ENCODE measurements at places on chromosomes 13 and 19.
A peak's percentile ranks its signal among the peaks of the same experiment; 100 is the strongest.

GRCh38 chr19:12648088-12648487, 18.5 kb downstream of the MAN2B1 start:
- DNase-seq = no peak

GRCh38 chr13:34842466-34842865, 99.6 kb upstream of the NBEA start:
- no peak for DNase-seq

GRCh38 chr13:26927511-26927910, 166.9 kb upstream of the GPR12 start:
- no peak for DNase-seq

DNA sequence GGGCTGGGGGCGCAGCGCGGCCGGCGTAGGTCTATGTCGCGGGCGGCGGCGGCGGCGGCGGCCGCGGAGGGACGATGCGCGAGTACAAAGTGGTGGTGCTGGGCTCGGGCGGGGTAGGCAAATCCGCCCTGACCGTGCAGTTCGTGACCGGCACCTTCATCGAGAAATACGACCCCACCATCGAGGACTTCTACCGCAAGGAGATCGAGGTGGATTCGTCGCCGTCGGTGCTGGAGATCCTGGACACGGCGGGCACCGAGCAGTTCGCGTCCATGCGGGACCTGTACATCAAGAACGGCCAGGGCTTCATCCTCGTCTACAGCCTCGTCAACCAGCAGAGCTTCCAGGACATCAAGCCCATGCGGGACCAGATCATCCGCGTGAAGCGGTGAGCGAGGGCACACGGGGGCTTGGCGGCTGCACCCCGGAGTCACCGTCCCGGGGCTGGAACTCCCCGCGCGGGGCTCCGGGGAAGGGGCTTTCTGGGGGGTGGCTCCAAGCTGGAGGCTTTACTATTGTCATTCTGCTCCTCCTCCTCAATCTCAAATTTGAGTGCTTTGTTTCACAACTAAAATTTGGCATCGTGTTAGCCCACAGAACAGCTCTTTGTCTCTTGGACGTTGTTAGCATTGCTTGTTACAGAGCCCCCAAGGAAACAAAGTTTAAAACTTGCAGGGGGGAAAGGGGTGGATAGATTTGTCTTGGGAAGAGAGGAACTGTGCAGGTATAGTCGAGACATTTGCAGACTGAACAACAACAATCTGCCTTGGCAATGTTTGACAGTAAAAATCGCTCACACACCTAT, 630 bp downstream of the RAP2A start:
- peak; percentile 32 for DNase-seq

DNA sequence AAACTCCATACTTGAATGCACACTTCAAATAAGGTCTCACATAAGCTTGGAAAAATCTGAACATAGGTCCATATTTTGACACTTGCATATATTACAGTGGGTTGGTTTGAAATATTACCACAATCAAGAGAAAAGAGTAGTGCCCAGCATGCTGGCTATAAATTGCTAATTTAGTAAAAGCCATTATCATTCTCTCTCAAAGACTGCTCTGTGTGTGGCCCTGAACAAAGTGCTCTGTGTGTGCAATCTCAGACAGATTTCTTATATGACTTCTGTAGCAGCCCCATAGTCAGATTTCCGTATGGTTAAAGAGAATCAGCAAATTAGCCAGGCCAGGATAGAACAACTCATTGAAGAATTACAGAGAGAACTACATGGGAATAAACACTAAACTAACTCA, 78.2 kb downstream of the LIG4 start:
- no peak for DNase-seq

- no peak for DNase-seq
Observed at GRCh38 chr19:48192750-48193149, 22.3 kb downstream of the ZSWIM9 start.

DNA sequence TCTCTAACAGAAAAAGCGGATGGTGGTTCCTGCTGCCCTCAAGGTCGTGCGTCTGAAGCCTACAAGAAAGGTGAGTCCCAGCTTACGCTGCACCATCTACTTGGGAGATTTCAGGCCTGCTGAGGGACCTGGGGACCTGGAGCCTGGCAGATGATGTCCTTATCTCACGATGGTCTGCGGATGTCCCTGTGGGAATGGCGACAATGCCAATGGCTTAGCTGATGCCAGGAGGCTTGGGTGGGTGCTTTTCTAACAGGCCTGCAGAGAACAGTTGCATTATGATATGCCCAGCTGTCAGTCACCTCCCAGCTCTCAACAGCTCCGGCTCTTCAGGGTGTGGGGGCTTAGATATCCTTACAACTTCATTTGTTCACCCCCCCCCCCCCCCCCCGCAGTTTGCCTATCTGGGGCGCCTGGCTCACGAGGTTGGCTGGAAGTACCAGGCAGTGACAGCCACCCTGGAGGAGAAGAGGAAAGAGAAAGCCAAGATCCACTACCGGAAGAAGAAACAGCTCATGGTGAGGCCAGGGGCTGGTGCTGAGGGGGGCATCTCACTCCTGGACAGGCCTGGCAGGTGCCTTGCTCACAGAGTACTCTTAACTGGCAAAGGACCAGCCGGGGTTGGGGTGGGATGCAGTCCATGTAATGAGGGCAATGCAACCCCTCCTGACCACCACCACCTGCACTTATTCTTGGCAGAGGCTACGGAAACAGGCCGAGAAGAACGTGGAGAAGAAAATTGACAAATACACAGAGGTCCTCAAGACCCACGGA, 3.8 kb downstream of the RPL13A start:
- no peak for DNase-seq

DNA sequence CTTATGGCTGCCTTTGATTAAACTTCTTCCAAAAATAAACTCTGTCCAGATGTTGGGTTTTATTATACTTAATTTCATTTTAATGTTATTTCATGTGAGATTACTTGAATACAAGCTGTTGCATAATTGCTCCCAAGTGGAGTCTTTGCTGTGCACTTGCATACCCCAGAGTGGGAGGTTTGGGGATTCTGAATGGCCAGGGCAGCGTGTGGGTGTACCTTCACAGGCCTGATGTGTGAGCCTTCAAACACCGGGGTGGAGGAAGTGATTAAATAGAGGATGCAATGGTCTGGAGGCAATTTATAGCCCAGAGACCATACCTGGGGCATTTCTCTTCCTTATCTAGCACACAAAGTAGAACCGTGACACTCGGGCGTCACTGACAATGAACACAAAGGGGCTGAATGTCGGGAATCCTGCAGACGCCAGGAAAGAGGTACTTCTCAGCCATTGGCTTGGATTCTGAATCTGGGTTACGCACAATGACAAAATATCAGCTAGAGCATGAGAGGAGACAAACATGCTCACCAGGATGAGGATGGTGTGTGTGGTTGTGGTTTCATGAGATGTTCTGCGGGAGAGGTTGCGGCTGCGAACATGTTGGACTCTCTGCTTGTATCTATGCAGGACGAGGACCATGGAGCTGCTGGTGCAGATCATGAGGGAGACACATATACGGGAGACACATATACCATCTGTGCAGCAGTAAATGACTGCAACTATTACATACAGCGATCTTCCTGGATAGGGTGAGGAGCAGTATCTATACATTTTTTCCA, 7.1 kb upstream of the LILRA5 start:
- no peak for DNase-seq

GRCh38 chr19:3945838-3946237, 13.0 kb downstream of the NMRK2 start:
- DNase-seq = no peak

DNA sequence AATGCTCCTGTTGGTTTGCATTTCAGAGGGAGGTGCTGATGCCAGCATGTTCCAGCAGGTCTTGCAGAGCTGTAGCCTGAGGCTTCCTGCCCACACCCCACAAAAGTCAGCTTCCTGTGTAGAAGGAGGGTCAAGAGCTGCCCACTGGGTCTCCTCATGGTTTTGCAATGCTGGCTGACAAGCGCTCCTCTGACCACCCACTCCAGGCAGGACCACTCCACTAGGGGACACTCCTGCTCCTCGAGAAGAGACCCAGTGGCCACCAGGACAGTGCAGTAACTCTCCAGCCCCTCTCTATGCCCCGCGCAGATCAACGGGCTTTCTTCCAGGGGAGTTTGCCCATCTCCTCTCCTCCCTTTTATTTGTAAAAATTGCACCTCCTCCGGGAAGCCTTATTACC, 72.9 kb upstream of the UQCRFS1 start:
- no peak for DNase-seq

DNA sequence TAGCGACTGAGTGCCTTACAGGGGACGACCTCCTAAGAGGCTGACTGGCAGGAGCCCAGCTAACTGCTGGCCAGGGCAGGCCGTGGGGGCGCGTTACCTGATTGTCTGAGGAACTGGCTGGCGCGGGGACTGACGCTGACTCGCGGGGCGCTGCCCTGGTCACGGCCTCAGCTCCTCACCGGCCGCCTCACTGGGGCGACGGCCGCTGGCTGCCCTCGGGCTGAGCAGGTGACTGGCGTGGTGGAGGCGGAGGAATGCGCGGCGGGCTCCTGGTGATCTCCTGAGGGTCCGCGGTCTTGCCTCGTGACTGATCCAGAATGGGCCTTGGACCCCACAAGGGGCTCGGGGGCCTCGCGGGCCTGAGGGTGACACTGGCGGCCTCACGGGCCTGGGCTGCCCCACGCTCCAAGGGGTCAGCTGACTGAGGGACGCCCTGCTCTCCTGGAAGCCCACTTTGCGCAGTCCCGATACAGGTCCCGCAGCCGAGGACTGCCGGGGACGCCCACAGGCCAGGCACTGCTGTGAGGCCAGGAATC, 39.3 kb downstream of the SIGLEC7 start:
- DNase-seq = no peak

GRCh38 chr13:52665325-52665724, 12.7 kb downstream of the SUGT1 start:
- no peak for DNase-seq

- no peak for DNase-seq
Observed at GRCh38 chr13:59144700-59145099, 1019.0 kb downstream of the DIAPH3 start.

- no peak for DNase-seq
Observed at GRCh38 chr19:15330801-15331418, 1.4 kb downstream of the BRD4 start.

- no peak for DNase-seq
Observed at GRCh38 chr13:33228648-33229445, 56.7 kb downstream of the STARD13 start.

- no peak for DNase-seq
Observed at GRCh38 chr13:113981611-113982295, 7.9 kb upstream of the C13orf46 start.

DNA sequence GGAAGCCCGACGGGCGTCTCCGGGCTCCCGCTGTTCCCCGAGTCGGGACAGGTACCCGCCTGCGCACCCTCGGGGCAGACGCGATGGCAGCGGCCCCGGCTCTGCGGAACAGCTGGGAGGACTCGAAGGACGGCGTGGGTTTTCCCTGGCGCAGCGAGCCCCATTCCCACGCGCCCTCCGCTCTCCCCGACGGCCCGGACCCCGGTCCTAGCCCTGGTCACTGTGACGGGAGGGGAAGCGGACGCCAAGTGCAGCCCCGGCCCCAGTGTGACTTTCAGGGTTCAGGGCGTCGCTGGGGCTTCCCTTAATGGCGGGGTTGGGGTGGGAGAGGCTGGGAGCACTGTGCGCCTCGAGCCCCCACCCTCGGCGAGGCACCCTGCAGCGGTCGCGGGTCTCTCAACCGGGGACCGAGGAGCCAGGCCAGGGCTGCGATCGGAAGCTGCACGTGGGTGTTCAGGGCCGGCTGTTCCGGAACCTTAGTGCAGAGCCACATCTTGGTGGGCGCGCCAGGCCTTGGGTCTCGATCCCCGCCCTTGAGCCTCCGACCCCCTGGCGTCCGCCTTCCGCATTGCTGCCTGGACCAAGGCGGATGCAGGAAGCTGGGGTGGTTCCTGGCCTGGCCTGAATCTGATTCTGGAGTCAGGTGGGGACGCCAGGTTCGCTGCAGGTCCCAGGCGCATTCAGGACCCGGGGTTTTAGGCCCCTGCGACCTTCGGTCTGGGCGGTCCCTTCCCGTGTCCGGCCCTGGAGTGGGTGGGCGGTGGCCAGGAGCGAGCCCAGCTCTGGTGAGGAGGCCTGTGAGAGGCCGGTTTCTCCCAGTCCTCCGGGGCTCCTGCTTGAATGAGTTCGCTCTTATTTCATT, 3.5 kb downstream of the LGALS7B start:
- DNase-seq = no peak

DNA sequence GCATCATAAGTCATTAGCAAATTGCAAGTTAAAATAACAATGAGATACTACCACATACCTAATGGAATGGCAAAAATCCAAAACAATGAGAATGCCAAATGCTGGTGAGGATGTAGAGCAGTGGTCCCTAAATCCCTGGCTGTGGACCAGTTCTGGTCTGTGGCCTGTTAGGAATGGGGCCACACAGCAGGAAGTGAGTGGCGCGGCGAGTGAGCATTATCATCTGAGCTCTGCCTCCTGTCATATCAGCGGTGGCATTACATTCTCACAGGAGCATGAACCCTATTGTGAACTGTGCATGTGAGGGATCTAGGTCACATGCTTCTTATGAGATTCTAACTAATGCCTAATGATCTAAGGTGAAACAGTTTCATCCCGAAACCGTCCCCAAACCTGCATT, 1694.4 kb downstream of the EFNB2 start:
- no peak for DNase-seq

DNA sequence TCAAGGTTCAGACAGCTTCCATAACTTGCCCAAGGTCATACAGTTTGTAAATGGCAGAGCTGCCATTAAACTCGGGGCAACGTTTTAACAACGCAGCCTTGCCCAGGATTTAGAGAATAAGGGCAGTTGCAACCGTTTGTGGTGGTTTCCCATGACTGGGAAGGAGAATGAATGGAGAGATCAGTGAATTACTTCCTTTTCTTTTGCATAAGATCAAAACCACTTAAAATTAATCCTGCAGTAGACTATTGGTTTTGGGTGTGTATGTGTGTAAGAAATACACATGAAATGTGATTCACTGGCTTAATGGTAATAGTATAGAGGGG, 179.1 kb upstream of the MIR17HG start:
- no peak for DNase-seq

DNA sequence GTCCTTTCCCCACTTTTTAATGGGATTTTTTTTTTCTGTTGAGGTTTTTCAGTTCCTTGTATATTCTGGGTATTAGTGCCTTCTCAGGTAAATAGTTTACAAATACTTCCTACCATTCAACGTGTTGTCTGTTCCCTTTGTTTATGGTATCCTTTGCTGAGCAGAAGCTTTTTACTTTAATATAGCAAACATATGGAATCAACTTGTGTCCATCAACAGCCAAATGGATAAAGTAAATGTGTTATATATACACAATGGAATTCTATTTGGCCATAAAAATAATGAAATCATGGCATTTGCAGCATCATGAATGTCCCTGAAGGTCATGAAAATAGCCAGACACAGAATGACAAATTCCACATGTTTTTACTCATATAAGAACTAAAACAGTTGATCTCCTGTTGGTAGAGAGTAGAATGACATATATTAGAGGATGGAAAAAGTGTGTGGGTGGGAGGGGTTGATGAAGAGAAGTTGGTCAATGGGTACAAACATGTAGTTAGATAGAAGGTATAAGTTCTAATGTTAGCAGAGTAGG, 500.8 kb downstream of the SLITRK6 start:
- no peak for DNase-seq

GRCh38 chr13:89455225-89455624, 1784.1 kb downstream of the SLITRK5 start:
- DNase-seq = no peak

GRCh38 chr13:24878340-24878739, 114.4 kb downstream of the RNF17 start:
- no peak for DNase-seq

- no peak for DNase-seq
Observed at GRCh38 chr13:41643507-41643906, 186.2 kb downstream of the RGCC start.

GRCh38 chr19:50488389-50489194, 11.9 kb upstream of the GARIN5A start:
- DNase-seq = no peak

- no peak for DNase-seq
Observed at GRCh38 chr13:75226733-75227435, 255.1 kb downstream of the TBC1D4 start.

GRCh38 chr19:16374436-16374835, 49.8 kb downstream of the KLF2 start:
- DNase-seq = peak; percentile 38

Measured in stimulated activated CD4-positive, alpha-beta T cell treated with anti-CD3 and anti-CD28 coated beads, TNF-alpha, amount 100 ng/mL, for 24 hours (primary cell).